ENCODE measurements at places on chromosomes 12 and 14. TPM values are rescaled to one million over a fixed set of nuclear protein-coding genes. Genes with fewer than 3 reads are reported as not detected.

LRP1-AS gene
- not detected for total RNA-seq

ADSS1 gene
- 4.2 TPM for total RNA-seq

KRT6C gene
- total RNA-seq: not detected

PRPH gene
- total RNA-seq: 1.6 TPM

PLA2G1B gene
- 1.8 TPM for total RNA-seq

ZNF605 gene
- total RNA-seq: 0.60 TPM

FAM186B gene
- 0.18 TPM for total RNA-seq

KRT8 gene
- total RNA-seq: 364 TPM

GRCh38 chr12:107655281-107656065 lies 30.1 kb upstream of the PWP1 start:
- DNase-seq: no peak

DNA sequence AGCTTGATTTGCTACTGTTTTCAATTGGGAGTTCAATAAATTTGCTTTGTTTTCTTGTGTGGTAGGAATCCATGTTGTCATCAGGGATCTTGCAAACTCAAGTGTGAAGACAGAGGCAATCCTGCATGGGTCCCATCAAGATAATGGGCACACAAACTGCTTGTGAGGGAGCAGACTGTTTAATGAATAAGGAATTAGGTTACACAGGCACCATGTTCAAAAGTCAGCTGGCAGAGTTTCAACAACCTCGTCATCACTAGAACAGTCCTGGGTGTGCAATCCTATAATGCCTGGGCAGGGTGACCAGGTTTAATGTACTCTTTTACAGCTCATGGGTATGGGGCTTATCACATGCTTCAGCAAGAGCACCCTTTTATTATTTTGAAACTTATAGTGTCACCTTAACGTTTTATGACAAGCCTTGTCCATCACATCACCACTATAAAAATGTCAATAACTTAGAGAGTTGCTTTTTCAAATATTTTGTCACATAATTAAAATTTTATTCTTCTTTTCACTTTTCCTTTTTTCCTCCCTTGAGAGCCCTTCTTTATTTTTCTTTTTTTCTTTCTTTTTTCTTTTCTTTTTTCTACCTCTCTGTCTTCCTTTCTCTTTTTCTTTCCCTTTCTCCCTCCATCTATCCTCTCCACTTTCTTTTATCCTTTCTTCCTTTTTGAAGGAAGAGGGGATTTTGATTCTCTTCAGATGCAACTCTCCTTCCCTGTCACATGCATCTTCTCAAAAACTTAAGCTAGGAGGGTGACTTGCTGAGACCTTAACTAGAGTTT lies 252.2 kb upstream of the ATP2B1 start:
- DNase-seq: no peak

- no peak for DNase-seq
Observed at GRCh38 chr12:58356794-58357193, 415.4 kb downstream of the ATP23 start.

All from K562 (cell line).